NCI-H1092 (cell line): ENCODE measurements at places on chromosomes 7 and 10.

GRCh38 chr7:94160719-94161435 is 156.7 kb upstream of the BET1 start:
- DNase-seq, result no peak

GRCh38 chr7:128915841-128916642 is 5.5 kb upstream of the KCP start:
- no peak for DNase-seq

- no peak for DNase-seq
These were observed 3.1 kb upstream of the SMNDC1 start for GRCh38 chr10:110307805-110308204.

GRCh38 chr10:108688314-108688713 is 1235.0 kb downstream of the XPNPEP1 start:
- DNase-seq, result no peak

GRCh38 chr7:3082831-3083230 is 39.2 kb upstream of the CARD11 start:
- no peak for DNase-seq

- no peak for DNase-seq
These were observed 1.5 kb downstream of the UBTD1 start for GRCh38 chr10:97500297-97500575.

DNA sequence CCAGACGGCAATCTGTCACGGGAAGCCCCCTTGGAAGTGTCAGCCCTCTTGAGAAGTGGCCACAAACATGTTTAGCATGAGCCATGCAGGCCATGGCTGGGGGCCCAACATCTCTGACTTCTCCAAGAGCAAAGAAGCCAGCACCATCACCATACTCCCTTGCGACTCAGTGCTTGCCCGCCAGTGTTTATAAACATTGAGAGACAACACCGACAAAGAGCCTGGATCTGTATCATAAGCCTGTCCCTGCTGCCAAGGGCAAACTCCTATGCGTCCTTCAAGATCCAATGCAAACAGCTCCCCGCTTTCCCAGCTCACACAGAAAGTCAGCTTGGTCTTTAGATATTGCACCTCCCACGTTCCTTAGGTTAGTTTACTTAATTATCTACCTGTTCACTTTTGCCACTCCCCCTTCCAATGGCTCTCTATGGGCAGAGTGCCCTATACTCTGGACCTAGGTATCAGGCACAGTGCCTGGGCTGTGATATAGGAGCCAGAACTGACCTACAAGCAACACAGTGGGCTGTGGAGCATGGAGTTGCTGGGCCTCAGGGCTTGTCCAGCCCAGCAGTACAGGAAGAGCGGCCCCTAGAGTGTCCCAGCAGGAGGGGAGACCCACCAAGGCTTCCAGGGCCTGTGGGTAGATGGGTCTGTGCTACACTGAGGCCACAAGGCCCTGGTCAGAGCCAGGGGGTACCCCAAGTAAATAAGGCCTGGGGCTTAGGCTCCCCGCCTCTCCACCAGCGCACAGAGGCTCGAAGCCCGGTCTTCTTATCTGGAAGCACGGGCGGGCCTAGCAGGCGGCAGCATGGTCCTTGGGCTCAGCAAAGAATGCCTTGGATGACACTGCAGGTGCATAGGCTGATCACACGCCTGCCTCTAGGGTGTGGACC is 37.7 kb downstream of the CAMK2B start:
- DNase-seq, result no peak
